Neural crest cell (in vitro differentiated cells): ENCODE measurements at places on chromosomes 13 and 19. TPM values are rescaled to one million over a fixed set of nuclear protein-coding genes. Genes with fewer than 3 reads are reported as not detected.

- H3K27me3 ChIP-seq = no peaks in the 10 kb centered on the region
- H3K4me3 ChIP-seq = no peak overlapping the region
- no peak overlapping the region for H3K27ac ChIP-seq
- H3K4me1 ChIP-seq = peaks cover 8% of the 10 kb centered on the region
- DNase-seq = no peak
- no peaks in the 10 kb centered on the region for H3K36me3 ChIP-seq
Measured at GRCh38 chr13:65966991-65967451, 1263.1 kb downstream of the PCDH9 start.

- H3K4me1 ChIP-seq = peaks cover 20% of the 10 kb centered on the region
- no peaks in the 10 kb centered on the region for H3K27me3 ChIP-seq
- peak overlapping the region; percentile 72 for H3K27ac ChIP-seq
- no peak for DNase-seq
- H3K36me3 ChIP-seq = no peaks in the 10 kb centered on the region
- H3K4me3 ChIP-seq = peak overlapping the region; percentile 27
Measured at GRCh38 chr19:13881692-13882418, 4.9 kb downstream of the NANOS3 start.

GRCh38 chr19:41352279-41352608 lies 1.5 kb downstream of the TGFB1 start:
- peaks cover 57% of the 10 kb centered on the region for H3K27me3 ChIP-seq
- H3K4me1 ChIP-seq = peaks cover 30% of the 10 kb centered on the region
- H3K4me3 ChIP-seq = peak overlapping the region; percentile 83
- no peak overlapping the region for H3K27ac ChIP-seq
- H3K36me3 ChIP-seq = peaks cover 3% of the 10 kb centered on the region
- DNase-seq = no peak

PSG4 gene
- total RNA-seq = not detected in 2 replicates

LRG1 gene
- total RNA-seq = 0.09 TPM in 2 replicates

ZNF724 gene
- total RNA-seq = 36.7 and 38.5 TPM in 2 replicates

DNA sequence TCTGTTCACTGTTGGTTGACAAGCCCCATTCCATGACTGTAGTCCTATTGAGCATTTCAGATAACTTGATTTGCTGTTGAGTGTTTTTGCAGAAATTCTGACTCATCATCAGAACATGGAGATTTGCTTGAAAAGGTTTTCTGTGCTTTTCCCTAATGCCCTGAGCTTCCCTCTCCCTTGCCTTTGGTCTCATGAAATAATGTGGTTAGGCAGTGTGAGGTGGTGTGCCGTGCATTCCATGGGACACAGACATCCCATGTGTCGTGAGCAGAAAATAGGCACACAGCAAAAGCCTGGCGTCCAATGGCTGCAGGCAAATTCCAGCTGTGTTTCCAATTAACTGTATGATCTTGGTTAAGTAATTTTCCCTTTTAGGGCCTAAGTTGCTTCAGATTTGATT lies 197.4 kb downstream of the DLEU7 start:
- no peaks in the 10 kb centered on the region for H3K36me3 ChIP-seq
- DNase-seq = no peak
- no peak overlapping the region for H3K4me3 ChIP-seq
- H3K4me1 ChIP-seq = peaks cover 10% of the 10 kb centered on the region

GRCh38 chr13:111634410-111634809 lies 314.0 kb downstream of the TEX29 start:
- H3K36me3 ChIP-seq = no peaks in the 10 kb centered on the region
- H3K4me1 ChIP-seq = peaks cover 11% of the 10 kb centered on the region
- no peak overlapping the region for H3K27ac ChIP-seq
- DNase-seq = no peak
- no peaks in the 10 kb centered on the region for H3K27me3 ChIP-seq
- no peak overlapping the region for H3K4me3 ChIP-seq

DNA sequence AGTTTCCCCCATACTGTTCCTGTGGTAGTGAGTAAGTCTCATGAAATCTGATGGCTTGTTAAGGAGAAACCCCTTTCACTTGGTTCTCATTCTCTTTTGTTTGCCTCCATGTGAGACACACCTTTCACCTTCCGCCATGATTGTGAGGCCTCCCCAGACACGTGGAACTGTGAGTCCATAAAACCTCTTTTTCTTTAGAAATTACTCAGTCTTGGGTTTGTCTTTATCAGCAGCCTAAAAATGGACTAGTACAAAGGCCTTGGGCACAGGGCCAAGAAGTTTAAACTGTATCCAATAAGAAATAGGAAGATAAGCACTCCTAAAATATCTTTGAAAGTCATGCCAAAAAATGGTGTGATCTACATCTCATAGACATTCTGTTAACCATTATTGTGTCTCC lies 176.9 kb downstream of the TBC1D4 start:
- H3K27ac ChIP-seq = no peak overlapping the region
- no peak for DNase-seq
- H3K4me1 ChIP-seq = no peaks in the 10 kb centered on the region
- no peak overlapping the region for H3K4me3 ChIP-seq
- peaks cover 3% of the 10 kb centered on the region for H3K36me3 ChIP-seq

BRME1 gene
- total RNA-seq = 15.0 and 15.1 TPM in 2 replicates

- no peaks in the 10 kb centered on the region for H3K27me3 ChIP-seq
- no peak for DNase-seq
- H3K36me3 ChIP-seq = no peaks in the 10 kb centered on the region
- H3K4me1 ChIP-seq = peaks cover 4% of the 10 kb centered on the region
Measured at GRCh38 chr13:67857581-67858310, 627.6 kb upstream of the PCDH9 start.

- DNase-seq = no peak
- no peaks in the 10 kb centered on the region for H3K27me3 ChIP-seq
- peaks cover 23% of the 10 kb centered on the region for H3K36me3 ChIP-seq
- peaks cover 16% of the 10 kb centered on the region for H3K4me1 ChIP-seq
Measured at GRCh38 chr19:47144630-47145029, 14.0 kb downstream of the SAE1 start.

ZNF90 gene
- 27.3 and 27.4 TPM in 2 replicates for total RNA-seq
